ENCODE measurements at places on chromosomes 2 and 18.

DNA sequence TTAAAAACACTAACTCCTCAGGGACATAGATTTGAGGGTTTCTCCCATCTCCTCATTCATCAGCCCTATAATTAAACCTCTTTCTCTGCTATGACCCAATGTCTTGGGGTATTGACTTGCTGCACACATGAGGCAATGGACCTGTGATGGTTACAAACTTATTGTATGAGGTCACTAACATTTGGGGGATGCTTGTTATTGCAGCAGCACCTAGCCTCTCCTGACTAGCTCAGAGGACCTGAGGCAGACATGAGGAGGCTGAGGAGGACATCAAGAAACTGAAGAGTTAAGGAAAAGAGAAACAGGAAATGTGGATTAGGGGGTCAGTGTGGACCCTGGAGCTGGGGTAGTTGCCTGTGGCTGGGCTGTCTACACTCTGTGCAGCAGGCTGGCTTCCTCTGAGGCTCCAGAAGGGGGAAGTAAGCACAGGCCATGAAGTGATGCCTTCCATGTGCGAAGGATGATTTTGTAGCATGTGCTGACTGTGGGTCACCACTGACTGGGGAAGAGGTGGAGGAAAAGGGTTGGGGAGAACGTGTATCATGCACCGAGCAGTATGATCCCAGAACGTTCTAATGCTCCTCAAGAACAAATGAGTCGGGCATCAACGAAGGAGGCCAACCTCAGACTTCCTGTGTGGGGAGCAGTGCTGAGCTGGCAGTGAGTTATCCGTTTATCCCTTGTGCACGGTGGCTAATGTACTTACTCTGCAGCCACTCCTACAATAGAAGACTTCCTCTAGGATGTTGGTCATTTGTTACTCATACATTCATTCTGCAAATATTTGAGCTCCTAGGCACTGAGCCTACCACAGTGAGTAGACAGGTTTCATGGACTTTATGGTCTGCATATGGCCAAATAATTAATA lies 42.1 kb upstream of the RFX8 start:
- DNase-seq = no peak

GRCh38 chr18:51711298-51711889 lies 513.9 kb upstream of the MEX3C start:
- DNase-seq = no peak

DNA sequence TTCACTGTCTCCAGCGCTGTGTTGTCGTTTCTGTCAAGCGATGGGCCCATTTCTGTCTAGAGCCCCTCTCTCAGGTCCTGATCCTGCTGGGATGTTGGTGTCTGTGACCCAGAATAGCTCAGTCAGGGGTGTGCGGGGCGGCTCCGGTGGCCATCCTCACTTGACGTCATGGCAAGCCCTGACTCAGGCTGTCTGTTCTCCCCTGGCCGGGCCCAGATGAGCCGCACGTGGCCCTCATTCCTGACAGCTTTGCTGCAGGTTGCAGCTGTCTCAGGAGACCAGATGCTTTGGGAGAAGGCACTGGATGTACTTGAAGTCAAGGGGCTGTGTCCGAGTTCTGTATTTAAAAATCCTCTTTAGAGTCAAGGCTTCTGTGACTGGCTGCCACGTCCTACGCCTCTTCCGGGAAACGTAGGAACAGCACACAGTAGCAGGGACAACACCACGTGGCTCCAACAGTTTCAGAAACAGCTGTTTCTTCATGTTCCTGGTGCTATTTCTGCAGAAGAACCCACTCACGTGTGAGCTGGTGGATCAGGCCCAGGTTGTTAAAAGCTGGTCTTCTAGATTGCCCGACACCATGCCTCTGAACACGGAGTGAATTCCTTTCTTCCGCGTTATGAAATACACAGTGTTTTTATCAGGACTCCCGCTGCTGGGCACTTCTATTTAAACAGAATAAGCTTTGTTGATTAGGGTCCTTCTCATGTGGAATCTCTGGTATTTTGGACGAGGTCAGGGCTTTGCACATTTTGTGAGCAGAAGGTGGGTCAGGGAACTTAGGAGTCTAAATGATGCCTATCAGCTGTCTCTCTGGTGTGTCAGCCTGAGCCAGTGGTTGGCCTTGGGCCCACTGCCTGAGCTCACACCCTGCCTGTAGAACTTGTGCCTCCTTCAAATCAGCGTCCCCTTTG lies 28.3 kb upstream of the NTSR2 start:
- no peak for DNase-seq

DNA sequence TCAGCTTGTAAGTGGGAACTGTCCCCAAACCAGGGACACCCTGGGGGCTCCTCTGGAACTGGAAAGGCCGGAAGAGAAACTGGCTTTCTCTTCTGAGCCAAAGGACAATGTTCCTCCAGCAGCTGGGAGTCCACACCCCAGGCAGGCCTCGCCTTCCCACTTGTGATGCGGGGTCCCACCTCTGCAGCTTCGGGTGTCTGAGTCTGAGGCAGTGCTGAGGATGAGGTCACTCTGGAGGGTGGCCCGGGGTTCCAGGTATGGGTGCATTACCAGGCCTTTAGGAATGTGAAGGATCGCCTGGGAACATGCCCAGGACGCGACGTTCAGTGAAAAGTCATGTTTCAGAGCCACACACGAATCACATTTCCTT lies 18.2 kb upstream of the BOK start:
- no peak for DNase-seq

DNA sequence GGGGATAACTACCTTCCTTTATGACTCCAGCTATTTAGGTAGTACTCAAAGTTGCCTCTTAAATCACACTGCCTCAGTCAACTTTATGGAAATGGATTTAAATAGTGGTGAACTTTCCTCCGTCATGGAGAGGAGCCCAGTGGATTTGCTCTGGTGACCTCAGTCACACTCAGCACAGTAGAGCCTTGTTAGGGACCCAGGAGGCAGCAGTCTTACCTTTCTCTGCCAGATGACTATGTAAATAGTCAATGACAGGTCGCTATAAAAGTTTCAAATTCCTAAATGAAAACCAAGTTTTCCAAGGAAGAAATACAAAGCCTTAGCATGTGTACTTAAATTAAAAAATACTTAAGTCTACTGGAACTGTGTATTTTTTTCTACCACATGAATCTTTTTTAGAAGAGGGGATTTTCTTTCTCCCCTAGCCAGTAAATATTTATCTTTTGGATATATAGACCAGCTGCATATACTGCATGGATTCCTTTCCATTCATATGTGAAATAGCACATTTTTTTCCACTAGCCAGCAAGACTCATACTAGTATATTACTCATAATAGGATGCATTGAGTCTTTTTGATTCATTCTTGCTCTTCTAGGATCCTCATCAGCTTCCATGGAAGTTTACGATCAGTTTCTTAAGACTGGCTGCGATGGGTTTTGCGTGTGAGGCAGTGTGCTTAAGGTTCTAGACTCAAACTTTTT lies 147.1 kb downstream of the FMNL2 start:
- no peak for DNase-seq

DNA sequence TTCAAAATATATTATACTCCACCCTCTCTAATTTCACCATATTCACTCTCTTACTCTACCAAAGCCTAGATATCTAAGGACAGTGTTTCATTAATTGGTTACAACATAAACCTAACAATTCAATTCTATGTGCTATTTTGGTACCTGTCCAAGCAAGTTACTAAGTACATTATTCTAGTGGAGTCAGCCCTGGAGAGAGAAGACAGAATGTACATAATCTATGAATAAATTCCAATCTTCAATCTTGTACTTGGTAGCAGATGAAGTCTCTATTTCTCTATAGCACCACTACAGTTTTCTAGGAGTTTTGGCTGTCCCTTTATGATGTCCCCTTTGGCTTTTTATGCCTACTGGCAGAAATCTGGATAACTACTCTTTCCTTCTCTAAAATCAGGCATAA lies 27.6 kb downstream of the NMUR1 start:
- no peak for DNase-seq

GRCh38 chr2:151120011-151120410 lies 141.7 kb downstream of the RBM43 start:
- no peak for DNase-seq

- DNase-seq = no peak
Measured at GRCh38 chr2:188129677-188130076, 162.0 kb upstream of the GULP1 start.

DNA sequence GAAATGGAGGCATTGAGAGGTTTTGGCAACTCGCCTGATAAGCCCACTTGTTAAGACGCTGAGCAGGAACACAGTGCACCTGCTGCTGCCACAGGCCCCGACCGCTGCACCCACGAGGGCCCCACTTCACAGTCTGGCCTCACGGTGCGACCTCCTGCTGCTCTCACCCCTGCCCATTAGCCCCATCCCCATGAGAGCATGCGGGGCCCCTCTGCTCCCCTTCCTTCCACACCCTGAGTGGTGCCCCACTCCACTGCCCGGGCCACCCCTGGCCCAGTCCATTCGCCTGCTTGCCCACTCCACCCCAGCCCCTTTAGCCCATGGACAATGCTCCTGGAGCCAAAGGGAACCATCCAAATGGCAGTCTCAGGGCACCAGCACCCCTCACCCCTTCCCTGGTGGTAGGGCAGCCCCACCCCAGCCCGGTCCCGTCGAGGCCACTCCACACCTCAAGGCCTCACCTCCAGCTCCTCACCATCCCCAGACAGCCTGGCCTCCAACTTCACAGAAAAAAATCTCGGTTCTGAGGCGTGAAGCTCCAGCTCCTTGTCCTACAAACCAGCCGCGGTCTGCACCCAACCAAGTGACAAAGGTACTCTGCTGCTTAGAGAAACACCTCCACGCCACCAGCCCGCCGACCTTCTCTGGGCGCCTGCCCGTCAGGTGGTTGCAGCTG lies 6.7 kb upstream of the GPR55 start:
- no peak for DNase-seq

DNA sequence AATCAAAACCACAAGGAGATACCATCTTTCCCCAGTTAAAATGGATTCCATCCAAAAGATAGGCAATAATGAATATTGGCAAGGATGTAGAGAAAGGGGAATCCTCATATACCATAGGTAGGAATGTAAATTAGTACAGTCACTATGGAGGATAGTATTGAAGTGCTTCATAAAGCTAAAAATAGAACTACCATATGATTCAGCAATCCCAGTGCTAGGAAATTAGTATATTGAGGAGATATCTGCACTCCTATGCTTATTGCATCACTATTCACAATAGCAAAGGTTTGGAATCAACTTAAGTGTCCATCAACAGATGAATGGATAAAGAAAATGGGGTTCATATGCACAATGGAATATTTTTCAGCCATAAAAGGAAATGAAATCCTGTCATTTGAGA lies 251.2 kb downstream of the ZNF804A start:
- no peak for DNase-seq

DNA sequence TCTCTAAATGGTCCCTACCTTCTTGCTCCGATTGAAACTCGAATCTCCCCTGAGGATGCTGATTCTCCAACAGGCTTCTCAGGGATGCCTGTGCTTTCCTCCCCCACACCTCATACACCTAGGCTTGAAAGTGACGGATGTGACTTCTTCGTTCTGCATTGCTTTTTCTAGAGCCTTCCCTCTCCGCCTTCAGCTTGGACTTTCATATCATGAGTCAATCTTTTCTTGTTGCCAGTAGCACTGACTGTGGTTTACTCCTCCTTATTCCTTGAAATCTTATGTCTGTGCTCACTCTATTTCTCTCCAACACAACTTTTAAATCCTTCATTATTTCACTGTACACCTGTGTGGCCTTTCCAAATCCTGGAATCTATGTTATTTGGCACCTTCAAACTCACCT lies 451.4 kb downstream of the TMX3 start:
- no peak for DNase-seq

DNA sequence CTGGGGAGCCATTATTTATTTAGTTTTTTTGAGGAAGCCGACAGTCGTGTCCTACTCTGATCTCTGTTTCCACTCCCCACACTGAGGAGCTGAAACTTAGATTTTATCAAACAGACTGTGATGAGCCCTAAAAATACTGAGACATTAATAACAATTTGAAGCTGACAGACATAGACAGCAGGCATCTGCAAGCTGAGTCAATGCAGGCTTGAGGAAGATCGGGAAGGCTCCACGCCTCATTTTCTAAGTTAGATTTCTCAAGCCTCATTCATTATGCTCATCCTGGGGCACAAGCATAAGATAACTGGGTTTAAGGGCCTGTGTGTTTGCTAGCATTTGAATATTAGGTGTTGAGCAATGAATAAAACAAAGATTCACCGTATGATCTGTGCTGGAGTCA lies 26.3 kb downstream of the EFR3B start:
- no peak for DNase-seq

GRCh38 chr2:133365117-133365516 lies 203.1 kb downstream of the NCKAP5 start:
- DNase-seq = no peak

DNA sequence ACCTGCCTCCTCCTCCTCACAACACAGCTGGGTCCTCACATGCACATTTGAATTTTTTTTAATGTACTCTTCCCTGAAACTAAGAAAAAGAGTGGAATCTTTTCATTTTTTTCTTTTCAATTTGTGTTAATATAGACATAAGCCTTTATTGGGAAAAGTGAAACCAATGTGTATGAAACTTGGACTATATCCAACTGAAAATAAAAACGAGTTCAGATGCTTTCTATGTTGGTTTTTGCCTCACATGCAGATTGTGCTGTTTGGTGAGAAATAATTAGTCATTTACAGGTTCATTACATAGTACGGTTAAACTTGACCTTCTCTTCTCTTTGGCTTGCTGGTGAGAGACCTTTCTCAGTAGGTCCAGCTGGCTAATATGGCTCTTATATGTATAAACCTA lies 515.2 kb upstream of the FANCL start:
- DNase-seq = no peak

- DNase-seq = no peak
Measured at GRCh38 chr18:77098029-77098428, 34.6 kb downstream of the MBP start.

DNA sequence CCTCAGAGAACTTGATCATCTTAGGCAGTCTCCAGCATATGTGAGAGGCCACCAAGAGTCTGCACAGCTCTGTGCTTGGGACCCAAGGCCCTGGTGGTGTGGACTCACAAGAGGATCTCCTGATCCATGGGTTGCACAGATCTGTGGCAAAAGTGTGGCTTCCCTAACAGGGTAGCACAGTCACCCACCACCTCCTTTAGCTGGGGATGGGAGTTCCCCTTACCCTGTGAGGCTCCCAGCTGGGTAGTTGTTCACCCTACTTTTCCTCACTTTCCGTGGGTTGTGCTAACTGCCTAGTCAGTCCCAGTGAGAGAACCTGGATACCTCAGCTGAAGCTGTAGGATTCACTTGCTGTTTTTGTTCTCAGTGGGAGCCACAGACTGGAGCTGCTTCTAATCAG lies 123.7 kb downstream of the FTCDNL1 start:
- DNase-seq = no peak

GRCh38 chr2:20832606-20833005 lies 9.7 kb upstream of the LDAH start:
- DNase-seq = no peak

GRCh38 chr2:8615576-8616281 lies 66.1 kb upstream of the ID2 start:
- no peak for DNase-seq

GRCh38 chr2:55901941-55902340 lies 21.6 kb downstream of the EFEMP1 start:
- no peak for DNase-seq

Measured in activated CD8-positive, alpha-beta memory T cell treated with anti-CD3 and anti-CD28 coated beads for 48 hours (primary cell).